Dermis microvascular lymphatic vessel endothelial cell (primary cell): ENCODE measurements at places on chromosomes 11 and 22. TPM values are rescaled to one million over a fixed set of nuclear protein-coding genes. Genes with fewer than 3 reads are reported as not detected.

The LINC01488 gene
- total RNA-seq, result under 0.01 TPM in 1 of 2 replicates, not detected in the other

GRCh38 chr11:110000031-110000502 lies 93.1 kb upstream of the ZC3H12C start:
- peak; percentile 25 for DNase-seq

- no peak for DNase-seq
These were observed 123.6 kb upstream of the MTNR1B start for GRCh38 chr11:92845805-92846204.

DNA sequence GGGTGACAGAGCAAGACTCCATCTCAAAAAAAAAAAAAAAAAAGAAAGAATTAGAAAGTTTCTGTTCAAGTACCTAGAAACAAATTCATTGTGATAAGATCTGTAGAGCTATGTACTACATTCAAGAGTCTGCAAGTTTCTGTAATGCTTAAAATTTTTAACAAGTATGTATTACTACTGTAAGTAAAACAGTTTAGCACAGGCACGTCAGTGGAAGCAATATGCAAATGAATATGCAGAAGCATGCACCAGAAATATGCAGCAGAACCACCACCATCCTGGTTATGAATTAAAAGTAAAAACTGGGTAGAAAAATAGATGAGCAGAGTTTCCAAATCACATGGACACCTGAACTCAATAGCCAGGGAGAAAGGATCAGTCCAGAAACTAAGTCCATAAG lies 19.3 kb downstream of the SBF2 start:
- DNase-seq, result no peak

DNA sequence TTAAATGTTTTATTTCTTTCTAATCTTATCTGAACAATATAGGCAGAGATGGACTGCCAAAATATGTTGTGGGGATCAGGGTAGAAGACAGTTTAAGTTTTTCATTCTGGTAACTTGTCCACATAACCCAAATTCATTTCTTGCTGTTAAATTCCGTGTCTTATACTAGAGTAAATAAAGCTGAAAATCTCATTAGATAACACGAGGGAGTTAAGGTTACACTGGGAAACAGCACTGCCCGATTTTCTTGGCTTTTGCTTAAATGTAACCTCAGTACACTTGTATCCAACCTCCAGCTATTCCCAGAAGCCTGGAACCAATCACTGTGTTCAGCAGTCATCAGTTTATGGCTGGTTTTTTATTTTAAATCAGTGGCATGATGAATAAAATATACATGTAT lies 48.2 kb downstream of the MICAL3 start:
- no peak for DNase-seq

DNA sequence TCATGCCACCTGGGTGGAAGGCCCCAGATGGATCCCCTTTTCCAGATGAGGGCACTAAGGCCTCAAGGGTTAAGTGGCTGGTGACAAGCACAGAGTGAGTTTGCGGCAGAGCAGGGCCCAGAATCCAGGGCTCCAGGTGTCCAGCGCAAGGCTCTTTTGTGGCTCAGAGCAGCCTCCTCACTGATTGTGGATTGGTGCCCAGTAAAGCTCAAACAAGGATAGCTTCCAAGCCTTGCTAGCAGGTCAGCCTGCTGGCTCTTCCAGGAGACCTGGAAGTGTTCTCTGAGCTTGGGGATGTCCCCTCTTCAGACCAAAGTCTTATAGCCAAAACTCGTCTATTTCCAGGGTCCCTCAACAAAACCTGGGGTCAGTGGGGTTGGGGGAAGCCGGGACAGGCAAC lies 167.6 kb upstream of the SYT13 start:
- DNase-seq, result no peak

The DNAJB13 gene
- 0.13 TPM in 1 of 2 replicates, not detected in the other for total RNA-seq

GRCh38 chr11:59426361-59427067 lies at the start of gene OR5A2:
Gene OR5A2 (minus strand): TSS chr11:59426413. CDS start chr11:59422953, 3,460 bp downstream.
- DNase-seq, result no peak

DNA sequence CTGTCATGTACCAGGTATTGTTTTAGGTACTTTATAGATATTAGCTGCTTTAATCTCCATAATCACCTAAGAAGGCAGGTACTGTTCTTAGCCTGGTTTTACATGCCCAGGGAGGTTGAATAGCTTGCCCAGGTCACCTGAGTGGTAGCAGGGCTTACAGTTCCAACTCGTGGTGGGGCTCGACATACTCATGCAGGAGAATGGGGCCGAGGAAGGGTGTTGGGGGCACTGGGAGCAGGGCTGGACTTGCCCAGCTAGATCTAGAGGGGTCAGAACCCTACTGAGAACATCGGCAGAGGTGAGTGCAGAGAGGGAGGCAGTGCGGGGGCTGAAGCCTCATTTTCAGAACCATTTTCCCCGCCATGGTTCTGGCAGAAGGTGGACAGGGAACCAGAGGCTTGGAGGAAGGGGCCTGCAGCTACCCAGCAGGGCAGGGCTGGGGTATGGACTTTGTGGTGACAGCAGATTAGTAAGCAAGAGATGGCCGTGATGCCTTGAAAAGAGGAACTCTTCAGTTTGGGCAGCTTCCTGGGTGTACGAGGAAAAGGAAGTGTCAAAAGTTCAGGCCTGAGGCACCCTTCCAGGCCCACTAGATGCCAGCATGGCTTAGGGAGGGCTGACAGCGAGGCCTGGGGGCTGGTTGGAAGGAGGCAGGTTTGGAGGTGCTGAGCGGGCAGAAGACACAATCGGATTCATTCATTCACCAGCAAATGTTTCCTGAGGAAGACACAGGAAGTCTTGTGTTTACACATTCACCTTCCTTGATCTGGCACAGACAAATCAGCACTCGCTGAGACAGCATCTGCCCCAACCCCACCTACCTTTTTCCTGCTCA lies 54.7 kb upstream of the LYVE1 start:
- DNase-seq, result no peak

DNA sequence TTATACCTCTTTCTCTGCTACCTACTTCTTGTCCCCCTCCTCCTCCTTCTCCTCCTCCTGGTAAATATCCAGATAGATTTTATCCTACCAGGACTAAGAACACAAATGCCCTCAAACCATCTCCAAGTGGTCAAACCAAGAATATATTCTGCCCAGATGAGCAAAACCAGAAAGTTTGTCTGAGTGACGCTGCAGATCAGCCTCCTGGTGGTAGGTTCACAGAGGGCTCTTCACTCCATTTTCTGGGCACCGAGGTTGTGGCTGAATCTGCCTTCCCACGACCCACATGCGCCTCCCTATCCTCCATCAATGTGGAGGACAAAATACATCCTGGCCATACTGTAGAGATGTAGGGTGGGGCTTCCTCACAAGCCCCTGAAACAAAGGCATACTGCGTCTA lies 543.6 kb downstream of the MN1 start:
- no peak for DNase-seq
